ENCODE measurements at places on chromosomes 2 and 18. TPM values are rescaled to one million over a fixed set of nuclear protein-coding genes. Genes with fewer than 3 reads are reported as not detected.

GRCh38 chr2:118325321-118325955 lies 237.2 kb downstream of the INSIG2 start:
- no peak for DNase-seq

GRCh38 chr2:70596739-70597138 lies 43.1 kb upstream of the TGFA start:
- DNase-seq = no peak

DNA sequence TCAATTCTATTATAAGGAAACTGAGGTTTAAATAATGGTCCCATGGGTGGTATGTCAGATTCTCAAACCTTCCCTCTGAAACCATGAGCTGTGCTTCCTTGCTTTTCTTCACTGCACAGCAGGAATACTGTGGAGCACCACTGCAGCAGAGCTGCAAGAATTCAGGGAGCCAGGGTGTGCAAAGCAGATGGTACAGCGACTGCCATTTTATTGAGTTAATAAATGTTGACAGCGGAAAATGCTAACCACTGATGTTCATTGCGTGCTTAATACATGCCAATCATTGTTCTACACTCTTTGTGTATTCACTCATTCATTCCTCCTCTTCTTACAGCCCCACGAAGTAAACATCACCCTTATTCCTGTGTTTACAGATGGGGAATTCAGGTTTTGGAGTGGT lies 152.2 kb upstream of the THSD7B start:
- no peak for DNase-seq

RTP5 gene
- not detected for polyA plus RNA-seq

DNA sequence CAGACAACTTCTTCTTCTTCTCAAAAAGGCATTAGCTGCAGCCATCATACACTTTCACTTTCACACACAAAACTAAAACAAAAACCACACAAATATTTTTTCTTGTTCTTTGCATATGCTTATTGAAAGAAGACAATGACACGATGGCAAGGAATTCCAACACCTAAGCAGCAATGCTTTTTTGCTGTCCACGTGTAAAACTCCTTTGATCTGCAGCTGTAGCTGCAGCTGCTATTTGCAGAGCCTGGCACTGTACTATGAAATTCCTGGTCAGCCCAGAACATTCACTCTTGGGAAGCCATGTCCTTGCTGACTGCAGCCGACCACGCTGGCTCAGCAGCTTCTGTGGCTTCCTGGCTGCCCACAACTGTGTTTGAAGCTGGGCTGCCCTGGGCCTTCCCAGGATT lies 316.2 kb downstream of the CDH2 start:
- no peak for DNase-seq

MOGAT1 gene
- polyA plus RNA-seq = not detected
